Activated CD4-positive, alpha-beta T cell treated with anti-CD3 and anti-CD28 coated beads, Interleukin-2, amount 50 U/mL, for 24 hours (primary cell): ENCODE measurements at places on chromosomes 1 and 21.

DNA sequence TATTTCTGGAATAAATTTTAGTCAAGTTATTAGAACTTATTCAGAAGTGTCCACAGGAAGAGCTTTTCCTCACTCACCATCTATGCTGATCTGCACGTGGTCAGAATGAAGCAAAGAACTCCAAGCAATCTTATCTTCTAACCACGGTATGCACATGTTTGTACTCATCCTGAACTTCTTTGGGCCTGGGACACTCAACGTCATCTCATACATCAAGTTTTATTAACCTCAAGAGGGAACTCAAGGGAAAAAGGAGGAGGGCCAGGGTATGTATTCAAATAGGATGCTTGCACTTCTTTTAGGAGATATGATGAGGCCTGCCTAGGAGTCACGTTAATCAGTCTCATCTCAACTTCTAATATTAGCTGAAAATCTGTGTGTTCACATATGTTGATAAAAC lies 142.5 kb downstream of the C1orf94 start:
- DNase-seq = no peak

DNA sequence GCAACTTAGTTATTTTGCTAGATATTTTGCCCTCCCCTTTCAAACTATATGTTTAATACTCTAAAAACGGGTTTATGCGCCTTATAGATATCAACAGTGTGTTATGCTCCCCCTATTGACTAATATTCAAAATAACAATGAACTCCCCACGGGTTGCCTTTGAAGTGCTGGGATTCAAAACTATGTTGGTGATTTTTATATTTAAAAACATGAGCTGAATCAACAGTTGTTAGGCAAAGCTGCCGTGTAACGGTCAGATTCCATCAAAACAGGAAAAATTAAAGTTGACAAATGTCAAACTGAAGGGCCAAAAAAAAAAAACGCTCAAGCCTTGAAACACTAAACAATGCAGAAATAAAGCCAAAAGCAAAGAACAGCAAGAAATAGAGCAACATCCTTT lies 2.5 kb downstream of the TGFBR3 start:
- DNase-seq = no peak

GRCh38 chr1:198156111-198156744 lies 570 bp upstream of the NEK7 start:
- DNase-seq = peak; percentile 46

DNA sequence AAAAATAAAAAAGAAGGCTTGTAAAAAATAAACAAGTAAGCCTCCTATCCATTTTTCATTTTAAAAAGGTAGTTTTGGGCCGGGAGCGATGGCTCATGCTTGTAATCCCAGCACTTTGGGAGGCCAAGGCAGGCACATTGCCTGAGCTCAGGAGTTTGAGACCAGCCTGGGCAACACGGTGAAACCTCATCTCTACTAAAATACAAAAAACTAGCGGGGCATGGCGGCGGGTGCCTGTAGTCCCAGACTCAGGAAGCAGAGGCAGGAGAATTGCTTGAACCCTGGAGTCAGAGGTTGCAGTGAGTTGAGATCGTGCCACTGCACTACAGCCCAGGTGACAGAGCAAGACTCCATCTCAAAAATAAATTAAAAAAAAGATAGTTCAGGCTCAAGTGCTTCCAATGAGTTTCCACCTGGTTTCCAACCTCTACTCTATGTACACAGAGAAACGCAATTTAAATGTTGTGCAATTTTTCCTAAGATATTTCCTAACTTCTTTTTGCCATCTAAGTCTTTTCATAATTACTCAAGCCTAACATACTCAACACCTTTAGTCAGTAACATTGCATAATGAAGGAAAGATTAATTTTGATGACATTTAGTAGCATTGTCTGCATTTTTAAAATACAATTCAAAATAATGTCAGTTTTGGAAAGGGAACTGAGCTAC lies 106.3 kb downstream of the KCNT2 start:
- DNase-seq = no peak

- DNase-seq = no peak
Measured at GRCh38 chr1:226973371-226973897, 33.3 kb downstream of the COQ8A start.

GRCh38 chr1:116486424-116486823 lies 84.4 kb downstream of the CD58 start:
- DNase-seq = no peak

- no peak for DNase-seq
Measured at GRCh38 chr1:239250353-239251035, 135.9 kb upstream of the CHRM3 start.

- no peak for DNase-seq
Measured at GRCh38 chr1:1966071-1966740, 37.4 kb downstream of the CFAP74 start.

DNA sequence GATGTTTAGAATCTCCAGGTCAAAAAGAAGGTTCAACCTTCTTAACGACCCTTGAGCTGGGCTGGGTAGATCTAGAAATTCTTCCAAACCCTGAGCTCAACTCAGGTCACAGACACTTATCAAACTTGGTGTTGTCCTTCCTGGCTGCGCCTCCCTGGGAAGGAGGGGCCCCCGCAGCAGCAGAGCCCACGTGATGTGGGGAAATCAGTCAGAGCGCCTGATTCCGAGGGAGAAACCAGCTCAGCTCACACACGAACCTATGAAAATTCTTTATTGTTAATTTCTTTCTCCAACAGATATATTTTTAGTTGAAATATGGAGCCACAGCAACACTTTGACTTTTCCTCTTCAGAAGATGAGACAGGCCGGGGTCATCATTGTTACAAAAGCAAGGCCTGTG lies 24.3 kb upstream of the CLSTN1 start:
- no peak for DNase-seq

DNA sequence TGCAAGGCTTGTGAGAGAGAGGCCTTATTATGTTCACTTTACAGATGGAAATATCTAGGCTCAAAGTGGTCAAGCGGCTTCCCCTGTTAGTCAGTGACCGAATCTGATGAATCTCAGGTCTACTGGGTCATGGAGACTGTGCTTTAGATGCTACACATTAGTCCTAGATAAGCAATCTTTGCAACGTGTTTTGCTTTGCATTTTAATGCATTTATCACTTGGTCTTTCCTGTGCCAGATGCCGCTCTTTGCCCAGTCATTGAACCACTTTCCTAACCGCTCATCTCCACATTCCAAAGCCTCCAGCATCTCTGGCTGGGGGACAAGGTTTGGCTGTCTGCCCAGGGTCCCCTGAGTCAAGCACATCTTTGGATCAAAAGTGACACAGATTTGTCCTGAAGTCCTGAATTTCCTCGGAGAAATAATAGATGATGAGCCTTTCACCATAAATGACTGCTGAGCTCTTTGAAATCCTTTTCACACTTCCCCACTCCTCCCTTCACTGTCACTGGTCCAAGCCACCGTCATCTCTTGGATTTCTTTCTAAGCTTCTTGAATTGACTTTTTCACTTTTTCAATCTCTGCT lies 96.0 kb upstream of the USP24 start:
- no peak for DNase-seq
